ENCODE measurements at places on chromosomes 11 and 22.

GRCh38 chr22:28714043-28714628, 27.5 kb downstream of the CHEK2 start:
- no peak for DNase-seq

DNA sequence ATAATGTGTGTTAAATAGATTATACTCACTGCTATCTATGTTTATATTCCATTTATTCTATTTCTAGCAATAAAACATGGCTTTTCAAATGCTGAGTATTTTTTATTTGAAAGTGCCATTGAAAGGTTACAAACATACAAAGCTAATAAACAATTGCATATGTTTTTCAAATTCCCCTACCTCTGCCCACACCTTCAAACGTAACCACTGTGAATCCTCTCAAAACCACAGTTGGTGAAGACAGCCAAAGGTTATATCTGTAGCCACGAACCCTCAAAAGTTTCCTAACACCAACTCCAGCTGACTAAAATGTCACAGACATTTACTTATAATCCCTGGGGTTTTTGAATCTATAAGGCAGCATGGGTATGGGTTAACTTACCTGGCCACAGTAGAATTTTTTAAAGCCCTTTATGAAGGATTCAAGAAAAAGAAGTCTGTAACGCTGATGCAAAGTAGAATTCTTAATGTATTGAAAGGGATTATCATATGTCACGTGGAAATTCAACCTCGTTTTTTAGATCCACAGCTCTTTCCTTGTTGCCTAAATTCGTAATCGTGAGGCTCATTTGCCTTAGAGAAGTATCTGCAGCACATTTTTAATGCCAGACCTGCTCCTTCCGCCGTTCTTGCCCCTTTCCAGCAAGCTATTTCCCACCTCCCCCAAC, 122.5 kb upstream of the ZC3H12C start:
- no peak for DNase-seq

- DNase-seq = no peak
Observed at GRCh38 chr11:47886096-47886495, 37.9 kb upstream of the NUP160 start.

DNA sequence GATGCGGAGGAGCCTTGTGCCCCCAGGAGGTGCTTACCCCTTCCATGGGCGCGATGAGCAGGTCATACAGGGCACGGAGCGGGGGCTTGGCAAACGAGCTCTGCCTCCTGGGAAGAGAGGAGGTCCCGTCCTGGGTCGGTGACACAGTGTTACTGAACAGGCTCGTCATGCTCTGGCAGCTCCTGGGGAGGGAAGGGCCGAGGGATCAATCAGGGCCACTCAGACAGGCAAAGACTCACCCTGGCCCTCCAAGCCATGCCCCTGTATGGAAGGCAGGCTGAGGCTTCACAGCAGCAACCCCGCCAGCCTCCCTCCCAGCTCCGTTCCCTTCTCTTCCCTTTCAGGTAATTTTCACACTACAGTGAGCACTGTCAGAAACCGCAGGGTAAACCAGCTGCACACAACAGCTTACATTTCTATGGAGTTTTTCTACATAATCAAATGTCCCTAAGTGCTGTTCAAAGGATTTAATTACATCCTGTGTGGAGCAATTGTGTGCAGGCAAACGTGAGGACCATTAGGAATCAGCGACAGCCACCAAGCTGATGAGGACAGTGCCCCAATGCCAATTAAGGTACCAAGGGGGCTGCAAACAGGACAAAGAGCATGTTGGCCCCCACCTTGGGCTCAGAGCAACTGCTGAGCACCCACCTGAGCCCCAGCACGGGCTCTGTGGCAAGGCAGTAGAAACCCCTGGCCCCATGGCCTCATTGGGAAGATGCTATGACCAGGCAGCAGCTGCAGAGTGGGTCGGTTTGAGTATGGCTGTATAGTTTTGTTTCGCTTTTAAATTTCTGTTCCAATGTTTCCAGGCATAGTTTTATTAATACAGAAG, 95.4 kb upstream of the PITPNB start:
- DNase-seq = no peak

DNA sequence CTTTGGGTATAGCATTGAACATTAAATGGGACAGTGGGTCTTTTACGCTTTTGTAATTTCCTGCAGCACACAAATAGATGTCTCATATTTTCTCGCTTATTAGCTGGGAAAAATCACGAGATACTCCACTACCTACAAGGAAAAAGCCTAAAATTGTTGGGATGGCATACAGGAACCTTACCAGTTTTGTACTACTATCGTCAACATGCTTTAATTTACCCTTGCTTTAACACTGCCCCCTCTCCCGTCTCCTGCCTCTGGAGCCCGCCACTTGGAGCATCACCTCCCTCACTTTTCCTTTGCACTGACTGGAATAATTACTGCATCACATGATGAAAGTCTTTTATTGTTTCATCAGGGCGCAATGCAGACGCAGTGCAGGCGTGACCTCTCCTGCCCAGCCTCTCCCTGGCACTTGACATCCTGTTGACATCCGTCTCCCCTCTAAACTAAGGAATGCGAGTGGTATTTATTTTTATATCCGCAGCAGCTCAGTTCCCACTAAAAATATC, 1.0 kb upstream of the FNBP4 start:
- no peak for DNase-seq

GRCh38 chr11:2295971-2296912, 5.5 kb downstream of the C11orf21 start:
- peak; percentile 6 for DNase-seq

DNA sequence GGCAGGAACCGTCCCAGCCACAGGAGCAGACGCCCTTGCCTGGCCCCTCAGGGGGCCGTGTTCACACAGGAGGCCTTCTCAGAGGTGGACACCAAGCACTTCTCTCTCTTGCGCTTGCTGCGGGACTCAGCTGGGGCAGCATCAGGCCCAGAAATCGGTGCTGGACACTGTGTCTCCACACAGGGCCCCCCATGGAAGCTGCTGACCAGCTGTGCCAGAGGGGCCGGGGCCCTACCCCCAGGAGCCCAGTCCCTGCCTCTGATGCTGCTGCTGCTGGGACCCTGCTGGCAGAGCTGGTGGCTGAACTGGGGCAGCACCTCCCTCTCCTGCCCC, 4.0 kb downstream of the PLXNB2 start:
- no peak for DNase-seq

- DNase-seq = no peak
Observed at GRCh38 chr11:12109591-12110196, 696 bp upstream of the MICAL2 start.

GRCh38 chr11:17538731-17539130, 5.5 kb downstream of the USH1C start:
- no peak for DNase-seq

DNA sequence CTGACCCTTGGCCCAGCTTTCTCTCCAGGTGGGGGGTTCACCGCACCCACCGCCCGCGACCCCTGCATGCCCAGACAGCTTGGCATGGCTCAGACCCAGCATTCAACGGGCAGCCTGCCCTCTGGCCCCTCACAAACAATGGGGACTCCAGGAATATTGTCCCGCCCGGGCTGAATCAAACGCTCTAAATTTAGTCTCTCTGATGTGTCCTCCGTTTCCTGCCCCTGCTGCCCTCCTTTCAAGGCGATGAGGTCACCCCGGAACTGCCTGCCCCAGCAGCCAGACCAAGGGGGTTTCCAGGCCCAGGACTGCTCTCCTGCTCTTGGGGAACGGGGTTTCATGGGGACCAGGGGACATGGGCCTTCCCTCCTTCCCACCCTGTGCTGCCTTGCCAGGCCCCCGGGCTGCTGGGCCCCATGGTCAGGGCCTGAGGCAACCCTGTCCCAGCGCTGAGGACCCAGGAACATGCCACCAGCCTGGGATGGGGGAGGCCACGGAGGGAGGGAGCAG, 10.1 kb upstream of the PDGFB start:
- DNase-seq = no peak

DNA sequence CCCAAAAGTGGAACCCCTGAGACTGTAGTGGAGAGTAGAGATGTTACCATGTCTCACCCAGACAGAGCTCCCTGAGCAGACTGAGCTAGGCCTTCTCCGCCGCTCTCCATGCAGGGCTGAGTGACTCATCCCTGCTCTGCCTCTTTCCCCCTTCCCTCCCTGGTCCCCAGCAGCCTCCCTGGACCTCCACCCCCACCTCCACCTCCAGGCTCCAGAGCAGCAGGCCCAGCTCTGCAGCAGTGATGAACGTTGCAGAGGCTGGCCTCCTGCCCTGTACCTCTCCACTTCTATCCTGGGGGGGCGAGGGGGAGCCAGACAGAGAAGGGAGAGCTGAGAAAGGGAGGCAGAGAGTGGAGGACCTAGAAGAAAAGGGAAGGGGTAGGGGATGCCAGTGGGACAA, 19.3 kb upstream of the ARAP1 start:
- DNase-seq = no peak

DNA sequence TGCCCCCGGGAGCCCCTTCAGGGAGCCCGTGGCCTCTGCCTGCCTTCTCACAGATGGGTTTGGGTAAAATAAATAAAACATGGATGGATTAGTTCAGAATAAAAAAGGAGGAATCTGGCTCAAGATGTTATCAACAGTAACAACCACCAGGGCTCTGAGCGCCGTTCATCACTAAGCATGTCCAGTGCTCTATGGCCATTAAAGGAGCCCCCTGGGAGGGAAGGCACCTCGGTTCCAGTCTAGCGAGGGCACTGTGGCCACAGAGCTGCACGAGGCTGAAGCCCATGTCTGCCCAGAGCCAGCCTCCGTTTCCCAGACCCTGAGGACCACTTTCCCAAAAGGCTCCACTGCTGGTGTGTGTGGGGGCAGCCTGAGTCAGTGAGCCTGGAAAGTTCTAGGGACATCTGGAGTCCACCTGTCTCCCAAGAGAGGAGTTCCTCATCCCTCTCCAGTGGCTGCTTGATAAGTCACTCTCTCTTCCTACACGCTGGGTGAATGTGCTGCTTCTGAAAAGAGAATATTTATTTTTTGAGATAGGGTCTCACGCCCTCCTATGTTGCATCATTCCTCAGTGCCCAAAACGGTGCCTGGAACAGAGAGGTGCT, 614.6 kb downstream of the TBC1D22A start:
- no peak for DNase-seq

DNA sequence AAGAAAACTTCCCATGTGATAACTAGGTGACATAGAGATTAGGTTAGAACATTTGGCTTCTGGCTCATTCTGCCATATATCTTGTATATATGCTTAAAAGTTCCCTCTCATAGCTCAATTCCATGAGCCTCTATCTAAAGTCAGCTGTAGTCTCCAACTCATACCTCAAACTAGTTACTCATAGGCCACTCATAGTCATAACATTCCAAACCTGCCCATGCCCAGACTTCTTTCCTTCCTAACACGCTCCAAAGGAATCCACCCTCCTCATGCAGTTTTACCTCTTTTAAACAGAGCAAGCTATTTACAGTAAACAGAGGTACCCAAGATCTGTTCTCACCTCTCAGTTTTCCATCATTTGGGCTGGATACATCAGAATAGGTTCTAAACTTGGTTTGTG, 39.4 kb downstream of the GLYATL2 start:
- DNase-seq = no peak

DNA sequence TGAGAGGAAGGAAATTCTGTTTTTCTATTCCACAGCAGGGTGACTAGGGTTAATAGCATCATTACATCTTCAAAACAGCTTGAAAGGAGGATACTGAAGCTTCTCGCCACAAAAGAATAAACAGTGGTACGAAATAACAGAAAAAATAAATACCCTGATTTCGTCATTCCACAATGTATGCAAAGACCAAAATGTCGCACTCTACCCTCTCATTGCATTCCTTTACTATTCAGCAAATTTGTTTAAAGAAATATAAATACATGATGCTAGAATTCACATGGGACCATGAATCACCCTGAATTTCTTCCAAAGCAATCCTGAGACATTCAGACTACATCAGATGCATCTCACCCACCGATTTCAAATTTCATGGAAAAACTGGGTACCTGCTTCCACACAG, 112.3 kb upstream of the TOP3B start:
- no peak for DNase-seq

- DNase-seq = no peak
Observed at GRCh38 chr11:102430158-102430836, 22.3 kb downstream of the TMEM123 start.

DNA sequence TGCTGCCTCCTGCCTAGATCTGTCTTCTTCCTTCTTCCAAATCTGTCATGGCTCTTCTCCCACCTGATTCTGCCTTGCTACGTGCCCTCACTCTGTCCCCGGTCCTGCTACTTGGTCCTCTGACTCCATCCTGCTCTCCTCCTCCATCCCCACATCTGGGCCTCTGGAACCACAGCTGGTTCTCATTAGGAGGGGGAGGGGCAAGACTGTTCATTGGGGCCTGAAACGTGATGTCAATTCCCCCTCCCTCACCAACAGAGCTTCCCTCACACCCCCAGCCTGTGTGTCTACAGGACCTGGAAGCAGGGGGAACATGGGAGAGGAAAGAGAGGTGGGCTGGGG, 9.1 kb downstream of the DCHS1 start:
- no peak for DNase-seq

GRCh38 chr11:110530900-110531741, 101.4 kb downstream of the FDX1 start:
- no peak for DNase-seq

GRCh38 chr22:36377022-36377631, 10.6 kb downstream of the MYH9 start:
- no peak for DNase-seq

GRCh38 chr11:66168289-66168688, 98.2 kb downstream of the PACS1 start:
- no peak for DNase-seq

GRCh38 chr22:47367107-47367690, 604.7 kb downstream of the TBC1D22A start:
- DNase-seq = no peak

GRCh38 chr11:111878849-111879636, at the start of the genes CFAP68 and FDXACB1:
Gene CFAP68, plus strand, starts transcription at chr11:111879541. Its CDS starts 20 bp downstream, at chr11:111879561.
Gene FDXACB1, minus strand, starts transcription at chr11:111879165. Its CDS starts 33 bp downstream, at chr11:111879132.
- peak; percentile 90 for DNase-seq

- no peak for DNase-seq
Observed at GRCh38 chr11:28251257-28251656, 143.1 kb downstream of the METTL15 start.
